ENCODE measurements at places on chromosomes 6 and 20. TPM values are rescaled to one million over a fixed set of nuclear protein-coding genes. Genes with fewer than 3 reads are reported as not detected.

LPA gene
- 0.10 TPM for polyA plus RNA-seq

- DNase-seq = no peak
Observed at GRCh38 chr20:19981031-19981451, 36.1 kb upstream of the NAA20 start.

GRCh38 chr6:99521633-99522151 lies 6.5 kb upstream of the USP45 start:
- no peak for DNase-seq

- DNase-seq = no peak
Observed at GRCh38 chr20:11832851-11833250, 84.8 kb upstream of the BTBD3 start.

- DNase-seq = no peak
Observed at GRCh38 chr6:7157752-7158616, 50.2 kb downstream of the RREB1 start.

- no peak for DNase-seq
Observed at GRCh38 chr6:147184379-147184778, 19.8 kb upstream of the STXBP5 start.

LGSN gene
- polyA plus RNA-seq = not detected

- no peak for DNase-seq
Observed at GRCh38 chr6:20542927-20543602, 8.8 kb downstream of the CDKAL1 start.

DNA sequence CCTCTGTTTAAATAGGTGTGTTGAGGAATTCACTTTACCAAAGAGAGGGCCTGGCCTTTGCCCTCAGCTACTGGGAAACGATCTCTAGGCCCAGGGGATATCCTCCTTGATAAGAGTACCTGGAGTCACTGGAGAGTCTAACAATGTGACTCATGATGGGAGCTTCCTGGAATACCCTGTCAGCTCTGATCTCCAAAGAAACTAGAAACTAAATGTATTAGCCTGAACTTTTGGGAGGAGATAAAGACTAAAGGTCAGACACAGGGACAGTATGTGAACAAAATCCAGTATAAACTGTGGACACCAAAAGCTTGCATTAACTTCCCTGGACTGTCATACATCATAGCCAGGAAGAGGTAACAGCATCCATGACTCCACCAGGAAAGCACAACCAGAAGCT lies 148.5 kb downstream of the RNGTT start:
- DNase-seq = peak; percentile 47

DNA sequence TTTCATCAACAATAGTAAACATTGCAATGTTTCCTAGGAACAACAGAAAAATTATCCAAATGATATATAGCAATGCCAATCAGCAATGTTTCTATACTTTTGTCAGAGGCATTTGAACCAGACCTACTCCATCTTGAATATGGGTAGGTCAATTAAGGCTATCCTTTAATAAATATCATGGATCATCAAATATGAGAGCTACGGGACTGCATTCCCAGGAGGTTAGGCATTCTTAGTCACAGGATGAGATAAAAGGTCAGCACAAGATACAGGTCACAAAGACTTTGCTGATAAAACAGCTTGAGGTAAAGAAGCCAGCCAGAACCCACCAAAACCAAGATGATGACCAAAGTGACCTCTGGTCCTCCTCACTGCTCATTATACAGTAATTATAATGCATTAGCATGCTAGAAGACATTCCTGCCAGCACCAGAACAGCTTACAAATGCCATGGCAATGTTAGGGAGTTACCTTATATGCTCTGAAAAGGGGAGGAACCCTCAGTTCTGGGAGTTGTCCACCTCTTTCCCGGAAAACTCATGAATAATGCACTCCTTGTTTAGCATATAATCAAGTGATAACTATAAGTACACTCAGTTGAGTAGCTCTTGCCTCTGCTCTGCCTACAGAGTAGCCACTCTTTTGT lies 8.6 kb upstream of the SERPINB6 start:
- peak; percentile 72 for DNase-seq

GRCh38 chr6:134984821-134985220 lies 34.9 kb upstream of the ALDH8A1 start:
- no peak for DNase-seq

EDN1 gene
- polyA plus RNA-seq = 10.1 TPM

GRCh38 chr6:170416303-170416702 lies 109.7 kb downstream of the FAM120B start:
- no peak for DNase-seq

WFDC12 gene
- polyA plus RNA-seq = 0.09 TPM

PPP1R3G gene
- 0.28 TPM for polyA plus RNA-seq

GRCh38 chr6:111580826-111581505 lies 24.7 kb downstream of the TRAF3IP2 start:
- no peak for DNase-seq

DNA sequence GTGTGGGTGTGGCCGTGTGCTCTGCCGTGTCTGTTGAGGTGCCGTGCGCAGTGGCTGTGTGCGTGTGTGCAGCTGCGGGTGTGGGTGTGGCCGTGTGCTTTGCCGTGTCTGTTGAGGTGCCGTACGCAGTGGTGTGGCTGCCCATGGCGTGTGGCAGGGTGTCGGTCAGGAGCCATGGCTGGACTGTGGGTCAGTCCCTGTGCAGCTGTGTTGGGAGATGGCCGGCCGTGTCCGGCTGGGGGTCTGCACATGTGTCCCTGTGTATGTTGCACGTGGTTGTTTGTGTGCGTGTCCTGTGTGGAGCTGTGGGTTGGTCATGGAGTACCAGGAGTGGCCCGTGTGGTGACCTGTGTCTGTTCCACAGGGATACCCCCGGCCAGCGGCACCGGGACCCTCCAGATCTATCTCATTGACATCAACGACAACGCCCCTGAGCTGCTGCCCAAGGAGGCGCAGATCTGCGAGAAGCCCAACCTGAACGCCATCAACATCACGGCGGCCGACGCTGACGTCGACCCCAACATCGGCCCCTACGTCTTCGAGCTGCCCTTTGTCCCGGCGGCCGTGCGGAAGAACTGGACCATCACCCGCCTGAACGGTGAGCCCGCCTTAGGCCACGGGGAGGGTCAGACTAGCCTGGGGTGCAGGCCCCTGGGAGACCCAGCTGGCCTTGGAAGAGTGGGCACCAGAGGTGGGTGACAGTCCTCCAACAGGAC lies 137.7 kb downstream of the TAF4 start:
- DNase-seq = no peak

- DNase-seq = no peak
Observed at GRCh38 chr6:72081871-72082270, 195.5 kb downstream of the RIMS1 start.

DNA sequence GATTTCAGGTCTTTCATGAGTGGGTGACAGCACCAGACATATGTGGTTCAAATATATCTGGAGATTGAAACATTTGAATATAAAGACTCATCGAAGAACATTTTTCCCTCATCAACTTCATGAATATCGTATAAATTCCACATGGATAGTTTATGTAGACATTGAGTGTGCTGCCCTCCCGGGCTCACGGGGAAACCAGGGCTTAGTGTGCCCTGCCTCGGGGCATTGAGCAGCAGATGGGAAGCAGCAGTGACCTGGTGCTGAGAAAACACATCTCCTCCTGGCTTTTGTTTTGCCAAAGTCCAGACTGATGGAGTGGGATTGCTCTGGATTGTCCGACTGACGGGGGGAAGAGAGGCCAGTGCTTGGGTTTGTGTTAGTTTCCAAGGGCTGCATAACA lies 17.8 kb upstream of the SLC2A12 start:
- no peak for DNase-seq

LAMP5 gene
- 0.54 TPM for polyA plus RNA-seq

- DNase-seq = no peak
Observed at GRCh38 chr20:12466915-12467314, 541.9 kb upstream of the SPTLC3 start.

GRCh38 chr6:67640484-67640883 lies 994.6 kb upstream of the ADGRB3 start:
- no peak for DNase-seq

GRCh38 chr6:10463491-10464481 lies 48.9 kb upstream of the TFAP2A start:
- no peak for DNase-seq

DNA sequence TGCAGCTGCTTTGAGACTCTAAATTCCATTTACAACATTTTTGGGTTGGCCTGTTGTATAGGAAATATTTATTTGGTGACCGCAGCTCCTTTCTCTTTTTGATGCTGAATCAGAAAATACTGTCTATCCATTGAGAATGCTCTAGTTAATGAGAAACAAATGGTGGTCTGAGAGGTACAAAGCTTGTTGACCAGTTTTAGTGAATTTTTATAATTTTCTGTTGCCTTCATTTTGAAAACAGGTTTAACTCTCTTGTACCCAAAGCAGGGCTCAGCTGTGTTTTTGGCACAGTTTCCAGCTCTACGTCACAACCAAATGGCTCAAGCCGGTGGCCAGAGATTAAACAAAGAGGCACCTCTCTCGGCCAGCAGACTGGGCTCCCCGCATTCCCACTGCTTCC lies 113.2 kb downstream of the FNDC1 start:
- DNase-seq = no peak

DNA sequence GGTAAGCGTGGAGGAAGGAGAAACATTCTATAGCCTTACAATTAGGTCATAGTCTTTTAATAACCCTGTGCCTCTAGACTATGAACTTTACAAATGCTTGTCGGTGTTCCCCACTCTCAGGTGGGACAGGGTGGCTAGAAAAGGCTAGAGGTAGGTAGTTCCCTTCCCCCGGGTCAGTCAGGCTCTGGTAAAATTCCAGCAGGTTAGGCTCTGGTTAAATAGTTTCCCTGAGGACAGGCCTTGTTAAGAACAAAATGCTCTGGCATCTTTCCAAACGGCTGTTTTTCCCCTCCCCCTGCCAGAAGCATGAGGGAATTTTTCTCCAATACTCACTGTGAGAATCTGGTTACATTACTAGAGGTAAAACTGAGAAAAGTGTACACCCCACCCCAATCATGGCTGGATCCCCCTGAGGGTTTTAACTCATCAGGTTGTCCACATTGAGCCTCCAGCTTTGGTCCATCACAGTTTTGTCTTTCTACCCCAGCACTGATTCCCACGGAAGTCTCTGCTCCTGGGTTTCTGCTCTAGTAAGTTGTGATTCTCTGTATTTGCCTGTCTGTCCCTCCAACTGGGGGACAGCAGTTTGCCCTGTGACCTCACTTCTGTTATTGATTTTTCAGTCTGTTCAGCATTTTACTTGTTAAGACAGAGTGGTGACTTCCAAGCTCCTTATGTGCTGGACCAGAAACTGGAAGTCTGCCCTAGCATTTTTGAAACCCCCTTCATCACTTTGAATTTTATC lies 84.7 kb upstream of the ADGRF1 start:
- peak; percentile 76 for DNase-seq

- DNase-seq = no peak
Observed at GRCh38 chr6:21886542-21887151, 293.1 kb downstream of the SOX4 start.

- DNase-seq = no peak
Observed at GRCh38 chr20:12790859-12791258, 217.9 kb upstream of the SPTLC3 start.

GRCh38 chr6:4979426-4979825 lies 24.4 kb downstream of the RPP40 start:
- DNase-seq = no peak

DNA sequence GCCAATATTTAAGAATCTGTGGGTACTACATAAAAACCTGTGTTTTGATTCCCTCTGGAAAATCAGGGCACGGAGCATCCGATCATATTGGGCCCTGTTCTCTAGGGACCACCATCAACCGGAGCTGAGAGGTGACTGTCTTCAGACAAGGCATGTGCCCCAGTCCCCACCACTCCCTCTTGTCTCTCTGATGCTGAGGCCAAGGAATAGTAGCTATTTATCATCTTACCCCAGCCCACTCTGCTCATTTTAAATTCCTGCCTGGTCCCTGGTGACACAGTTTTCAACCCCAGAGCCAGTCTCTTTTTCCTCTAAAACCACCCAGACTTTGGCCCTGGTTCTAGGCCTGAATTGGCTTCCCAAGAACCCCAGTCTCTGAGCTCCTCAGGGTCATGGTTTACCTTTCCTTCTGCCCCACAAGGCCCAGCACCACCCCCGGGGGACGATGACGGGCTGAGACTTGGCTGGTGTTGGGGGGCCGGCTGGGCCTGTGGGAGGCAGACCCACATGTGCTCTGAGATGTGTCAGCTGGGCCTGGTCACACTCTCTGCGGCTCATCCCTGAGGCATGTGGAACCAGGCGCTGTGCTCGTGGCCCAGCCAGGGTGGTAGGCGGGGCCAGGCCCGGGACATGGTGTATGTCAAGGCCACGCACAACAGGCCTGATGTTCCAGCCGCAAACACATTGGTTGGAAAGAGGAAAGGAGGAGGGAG lies 114.4 kb downstream of the CEBPB start:
- peak; percentile 45 for DNase-seq

DNA sequence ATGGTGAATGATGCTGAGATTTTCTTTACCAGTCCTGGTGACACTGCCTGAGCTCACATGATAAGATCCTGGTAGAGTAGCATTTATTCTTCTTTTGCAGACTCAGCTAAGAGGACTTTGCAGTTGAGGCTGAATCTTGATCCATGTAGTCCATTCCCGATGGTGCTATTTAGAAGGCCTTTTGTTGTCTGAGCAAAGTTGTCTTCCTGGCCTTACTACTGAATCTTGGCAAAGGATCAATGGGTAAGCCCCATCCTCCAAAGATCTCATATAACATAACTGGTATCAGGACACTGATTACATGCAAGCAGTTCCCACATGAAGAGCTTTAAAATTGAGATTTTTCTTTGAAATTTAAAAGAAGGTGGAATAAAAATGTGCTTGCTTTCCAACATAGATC lies 291.6 kb downstream of the SOX4 start:
- no peak for DNase-seq

GRCh38 chr20:24866008-24866407 lies 83.1 kb upstream of the CST7 start:
- DNase-seq = no peak

DNA sequence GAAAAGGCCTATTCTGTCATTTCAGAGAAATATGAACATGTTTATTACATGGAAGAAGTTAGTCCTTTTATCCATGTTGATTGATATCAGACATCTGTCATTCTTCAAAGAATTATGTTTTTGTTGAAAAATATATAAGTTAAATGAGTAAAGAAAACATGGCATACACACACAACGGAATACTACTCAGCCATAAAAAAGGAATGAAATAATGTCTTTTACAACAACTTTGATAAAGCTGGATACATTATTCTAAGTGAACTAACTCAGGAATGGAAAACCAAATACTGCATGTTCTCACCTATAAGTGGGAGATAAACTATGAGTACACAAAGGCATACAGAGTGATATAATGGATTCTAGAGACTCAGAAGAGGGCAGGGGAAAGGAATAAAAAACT lies 9.3 kb downstream of the FKBP5 start:
- DNase-seq = no peak

VSX1 gene
- not detected for polyA plus RNA-seq

GRCh38 chr20:1711826-1712601 lies 54.4 kb upstream of the SIRPG start:
- no peak for DNase-seq

- no peak for DNase-seq
Observed at GRCh38 chr6:31474871-31475286, 23.1 kb upstream of the MICB start.

TAF11 gene
- polyA plus RNA-seq = 39.1 TPM

GRCh38 chr6:29974901-29975560 lies 32.7 kb downstream of the HLA-A start:
- no peak for DNase-seq

- no peak for DNase-seq
Observed at GRCh38 chr6:54206510-54206909, 95.3 kb downstream of the MLIP start.
